ENCODE measurements at places on chromosomes 3 and 15.

GRCh38 chr15:63465104-63465503, 39.3 kb upstream of the USP3 start:
- DNase-seq = no peak

DNA sequence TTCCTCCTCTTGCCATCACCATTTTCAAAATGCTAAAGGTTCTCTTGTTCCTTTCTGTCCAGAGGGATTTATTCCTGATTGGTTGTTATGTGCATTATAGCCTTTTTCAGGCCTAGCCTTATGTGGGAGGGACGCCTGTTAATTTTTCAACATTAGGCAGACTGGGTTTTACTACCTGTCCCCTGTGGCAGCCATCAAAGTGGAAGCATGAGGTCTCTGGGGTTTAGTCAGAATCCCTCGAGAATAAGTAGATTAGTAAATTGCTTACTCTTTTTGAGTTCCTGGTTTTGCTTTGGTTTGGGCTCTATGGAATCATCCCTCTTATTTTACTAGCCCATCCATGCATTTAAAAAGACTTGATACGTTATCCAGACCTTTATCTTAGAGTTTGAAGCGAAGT, 32.4 kb downstream of the PAK2 start:
- no peak for DNase-seq

- DNase-seq = no peak
These were observed 30.6 kb downstream of the CRTC3 start for GRCh38 chr15:90560229-90560776.

- DNase-seq = no peak
These were observed 39.3 kb downstream of the RHCG start for GRCh38 chr15:89457086-89457485.

GRCh38 chr3:128991355-128991895, 2.5 kb downstream of the CFAP92 start:
- no peak for DNase-seq

- DNase-seq = no peak
These were observed 308.8 kb upstream of the NR2E3 start for GRCh38 chr15:71501344-71502076.

GRCh38 chr3:8660175-8661118, 15.8 kb upstream of the SSUH2 start:
- no peak for DNase-seq

DNA sequence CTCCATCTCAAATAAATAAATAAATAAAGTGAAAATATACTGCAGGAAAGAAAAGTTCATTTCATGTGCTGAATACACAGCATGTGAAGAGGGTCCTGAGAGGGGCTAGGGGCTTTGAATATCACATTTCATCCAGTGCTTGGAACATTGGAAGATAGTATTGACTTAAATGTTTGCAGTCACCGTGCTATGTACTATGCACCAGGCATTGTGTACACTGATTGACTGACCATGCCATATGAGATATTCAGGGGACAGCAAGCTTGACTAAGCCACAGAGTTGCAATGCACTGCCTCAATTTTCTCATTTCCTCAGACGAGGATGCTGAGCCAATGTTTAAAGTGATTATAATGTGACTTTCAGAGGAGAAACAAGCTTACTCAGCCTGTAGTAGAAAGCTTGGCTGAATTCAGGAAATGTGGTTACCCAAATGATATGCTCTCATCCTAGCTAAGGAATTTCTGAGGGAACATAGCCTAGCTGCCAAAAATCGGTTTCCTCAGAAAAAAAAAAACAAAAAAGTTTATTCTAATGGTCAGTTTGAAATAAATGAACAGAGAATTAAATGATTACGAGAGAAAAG, 557.9 kb downstream of the FGF12 start:
- no peak for DNase-seq

DNA sequence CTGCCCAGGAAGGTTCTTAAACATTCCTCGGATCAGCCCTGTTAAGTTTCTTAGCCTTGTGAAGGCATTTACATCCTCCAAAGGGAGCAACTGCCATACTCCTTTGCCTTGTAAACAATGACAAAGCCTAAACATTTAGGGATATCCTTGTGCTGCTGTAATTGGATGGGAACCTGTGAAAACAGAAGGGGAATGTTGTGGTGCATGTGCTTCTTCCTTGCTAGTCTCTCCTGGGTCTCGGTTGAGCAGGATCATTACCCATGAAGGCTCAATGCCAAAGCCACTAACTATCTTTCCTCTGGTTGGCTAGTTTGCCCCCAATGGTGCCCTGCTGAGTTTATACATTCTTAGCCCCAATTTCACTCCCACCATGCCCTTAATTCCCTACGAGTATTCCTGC, 17.3 kb downstream of the CHRNA3 start:
- DNase-seq = no peak

DNA sequence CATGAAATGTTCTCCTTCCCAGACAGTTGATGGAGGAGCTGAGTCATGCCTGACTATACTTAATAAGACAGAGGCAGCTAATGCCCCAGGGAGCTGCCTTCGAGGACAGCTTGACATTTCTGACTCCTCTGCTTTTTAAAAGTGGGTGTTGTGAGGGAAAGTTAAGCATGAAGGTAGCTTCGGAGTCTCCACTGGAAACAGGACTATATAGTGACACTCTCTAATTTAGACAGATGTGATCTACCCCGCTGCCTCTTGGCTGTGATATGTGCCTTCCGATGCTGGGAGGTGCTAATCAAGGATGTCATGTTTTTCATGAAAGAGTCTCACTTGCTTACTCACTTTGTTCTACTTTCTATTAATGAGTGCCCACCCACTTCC, 72.7 kb downstream of the IL1RAP start:
- DNase-seq = peak; percentile 4

DNA sequence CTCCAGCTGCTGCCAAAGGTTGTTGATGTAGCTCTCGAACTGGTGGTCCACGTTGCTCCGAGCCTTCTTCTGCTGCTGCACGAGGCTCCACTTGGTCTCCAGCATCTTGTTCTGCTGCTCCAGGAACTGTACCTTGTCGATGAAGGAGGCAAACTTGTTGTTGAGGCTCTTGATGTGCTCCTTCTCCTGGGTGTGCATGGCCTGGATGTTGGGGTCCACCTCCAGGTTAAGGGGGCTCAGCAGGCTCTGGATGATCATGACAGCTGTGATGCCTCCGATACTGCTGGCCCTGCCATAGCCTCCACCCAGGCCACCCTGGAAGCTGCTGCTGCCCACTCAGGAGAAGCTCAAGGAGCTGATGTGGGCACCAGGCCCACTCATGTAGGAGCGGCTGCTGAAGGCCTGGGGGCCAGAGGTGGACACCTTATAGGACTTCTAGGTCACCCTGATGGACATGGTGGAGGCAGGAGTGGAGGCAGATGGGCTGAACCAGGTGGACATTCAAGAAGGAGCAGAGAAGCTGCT, 14.9 kb upstream of the PSTPIP1 start:
- no peak for DNase-seq

DNA sequence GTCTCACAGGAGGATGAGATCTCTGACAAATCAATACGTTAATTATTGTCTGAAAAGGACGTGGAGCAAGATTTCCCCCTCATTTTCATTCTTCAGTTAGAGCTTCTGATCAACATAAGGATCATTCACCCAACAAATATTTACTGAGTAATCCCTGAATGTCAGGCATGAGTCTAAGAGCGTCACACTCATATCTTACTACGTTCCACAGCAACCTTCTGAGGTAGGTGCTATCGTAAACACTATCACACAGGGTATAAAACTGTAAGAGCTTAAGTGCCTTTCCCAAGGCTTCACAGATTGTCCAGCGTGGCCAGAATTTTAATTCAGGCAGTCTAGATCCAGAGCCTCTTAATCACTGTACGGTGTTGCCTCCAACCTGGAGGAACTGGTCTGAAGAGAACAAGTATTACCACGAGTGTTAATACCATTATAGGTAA, 10.6 kb upstream of the TM4SF1 start:
- no peak for DNase-seq

- DNase-seq = no peak
These were observed 21.9 kb downstream of the EHD4 start for GRCh38 chr15:41950489-41950888.

- no peak for DNase-seq
These were observed 1.7 kb downstream of the TM4SF4 start for GRCh38 chr3:149476225-149476624.

DNA sequence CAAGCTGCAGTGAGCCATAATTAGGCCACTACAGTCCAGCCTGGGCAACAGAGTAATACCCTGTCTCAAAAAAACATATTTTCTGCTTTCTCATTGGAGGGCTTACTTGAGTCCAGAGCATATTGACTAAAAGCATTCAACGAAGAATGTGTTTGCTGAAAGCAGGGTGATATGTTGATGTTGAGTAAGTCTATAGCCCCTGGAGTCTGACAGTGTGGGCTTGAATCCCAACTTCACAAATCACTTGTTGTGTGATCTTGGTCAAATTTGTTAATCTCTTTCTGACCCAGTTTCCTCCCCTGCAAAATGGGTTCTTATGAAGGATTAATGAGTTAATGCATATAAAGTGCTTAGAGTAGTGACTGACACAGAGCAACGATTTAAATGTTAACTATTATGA, 403.9 kb downstream of the MECOM start:
- DNase-seq = no peak

DNA sequence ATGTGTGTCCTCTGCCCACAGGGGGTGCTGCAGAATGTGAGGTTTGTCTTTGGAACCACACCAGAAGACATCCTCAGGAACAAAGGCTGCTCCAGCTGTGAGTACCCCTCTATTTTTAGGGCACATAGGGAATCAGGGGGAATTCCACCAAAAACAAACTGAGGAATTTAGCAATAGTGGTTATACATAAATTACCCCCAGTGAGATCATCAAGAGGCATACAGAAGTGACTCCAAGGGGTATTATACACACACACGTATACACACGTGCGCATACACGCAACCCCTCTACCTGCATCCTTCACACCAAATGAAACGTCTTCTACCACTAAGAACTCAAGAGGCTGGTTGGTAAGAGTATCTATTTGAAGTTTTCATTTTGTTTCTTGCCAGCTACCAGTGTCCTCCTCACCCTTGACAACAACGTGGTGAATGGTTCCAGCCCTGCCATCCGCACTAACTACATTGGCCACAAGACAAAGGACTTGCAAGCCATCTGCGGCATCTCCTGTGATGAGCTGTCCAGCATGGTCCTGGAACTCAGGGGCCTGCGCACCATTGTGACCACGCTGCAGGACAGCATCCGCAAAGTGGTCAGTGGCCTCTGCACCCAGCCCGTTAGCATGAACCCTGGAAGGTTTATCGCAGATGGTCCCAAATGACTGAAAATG, 2.9 kb downstream of the THBS1 start:
- no peak for DNase-seq

GRCh38 chr3:134797741-134798451, 2.8 kb downstream of the EPHB1 start:
- DNase-seq = no peak

GRCh38 chr3:183513046-183513706, 42.3 kb downstream of the KLHL6 start:
- DNase-seq = no peak

DNA sequence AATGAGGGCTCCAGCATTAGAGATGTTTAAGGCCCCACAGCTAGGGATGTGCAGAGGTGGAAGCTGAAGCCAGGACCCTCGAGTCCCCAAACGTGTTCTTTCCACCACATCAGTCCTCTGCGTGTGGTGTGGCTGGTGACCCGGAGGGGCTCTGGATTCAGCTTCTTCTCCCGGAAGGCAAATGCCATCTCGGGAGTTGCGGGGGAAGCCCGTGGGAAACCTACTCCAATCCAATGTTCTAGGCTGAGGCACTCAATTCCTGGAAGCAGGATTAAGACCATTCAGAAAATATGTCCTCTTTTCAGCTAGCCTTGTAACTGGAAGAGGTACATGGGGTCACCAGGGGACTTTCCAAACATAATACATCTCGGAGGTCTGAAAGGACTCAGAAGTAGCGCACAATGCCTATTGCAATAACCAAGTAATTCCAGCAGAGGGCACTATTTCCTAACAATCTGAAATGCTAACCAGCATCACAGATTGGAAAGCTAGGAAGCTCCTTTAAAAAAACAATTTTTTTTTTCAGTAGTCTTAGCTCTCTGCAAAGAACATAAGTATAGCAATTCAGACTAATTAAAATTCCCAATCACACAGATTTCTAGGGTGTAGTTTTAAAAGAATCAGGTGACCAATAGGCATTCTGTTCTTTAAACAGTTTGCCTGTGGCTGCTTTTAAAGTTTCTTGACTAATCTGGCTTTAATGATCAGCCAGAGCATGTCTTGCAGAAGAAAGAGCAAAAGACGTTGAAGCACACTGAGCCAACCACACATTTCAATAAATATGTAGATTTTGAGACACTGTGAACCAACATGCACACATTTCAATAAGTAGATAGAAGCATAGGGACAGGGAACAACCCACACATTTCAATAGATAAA, 36.1 kb downstream of the BNC1 start:
- no peak for DNase-seq

DNA sequence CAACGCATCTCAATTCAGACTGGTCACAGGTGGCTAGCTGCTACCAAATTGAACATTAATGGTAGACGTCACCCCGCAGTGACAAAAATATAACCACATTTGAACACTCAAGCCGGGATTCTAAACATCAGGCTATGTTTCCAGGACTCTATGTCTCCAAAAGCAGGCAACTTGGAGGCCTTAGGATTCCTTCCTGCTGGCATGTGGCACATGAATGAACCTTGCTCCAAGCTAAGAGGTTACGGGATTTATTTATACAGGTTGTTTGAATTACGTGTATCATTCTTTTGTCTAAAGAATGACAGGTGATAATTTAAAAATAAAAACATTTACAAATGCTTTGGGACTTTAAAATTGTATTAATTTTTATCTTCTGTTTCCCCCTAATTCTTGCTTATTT, 864.4 kb upstream of the CFAP20DC start:
- no peak for DNase-seq

DNA sequence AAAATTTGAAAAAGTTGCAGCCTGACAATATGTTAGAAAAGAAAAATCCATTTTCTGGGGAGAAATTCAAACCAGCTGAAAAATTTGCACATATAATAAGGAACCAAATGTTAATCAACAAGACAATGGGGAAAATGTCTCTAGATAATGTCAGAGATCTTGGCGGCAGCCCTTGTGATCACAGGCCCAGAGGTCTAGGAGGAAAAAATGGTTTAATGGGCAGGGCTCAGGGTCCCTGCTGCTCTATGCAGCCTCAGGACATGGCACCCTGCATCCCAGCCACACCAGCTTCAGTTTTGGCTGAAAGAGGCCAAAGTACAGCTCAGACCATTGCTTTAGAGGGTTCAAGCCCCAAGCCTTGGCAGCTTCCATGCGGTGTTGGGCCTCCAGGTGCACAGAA, 701.9 kb downstream of the IGSF11 start:
- DNase-seq = no peak

- no peak for DNase-seq
These were observed 268.9 kb upstream of the RBMS3 start for GRCh38 chr3:29011966-29012365.

DNA sequence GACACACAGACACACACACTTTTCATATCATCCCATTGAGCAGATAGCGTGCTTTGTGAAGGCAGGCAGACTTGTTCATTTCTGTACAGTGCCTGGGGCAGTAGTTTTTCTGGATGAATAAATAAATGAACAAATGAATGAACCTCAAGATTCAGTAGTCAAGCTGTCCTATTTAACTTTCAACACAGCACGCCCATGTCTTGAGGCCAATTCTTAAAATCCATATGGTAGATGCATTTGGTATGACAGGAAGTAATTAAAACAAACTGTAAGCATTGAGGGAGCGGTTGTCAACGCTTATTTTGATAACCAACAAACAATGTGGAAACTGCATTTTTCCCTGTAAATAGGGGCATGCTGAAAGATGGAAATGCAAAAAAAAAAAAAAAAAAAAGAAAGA, 80.0 kb upstream of the BNC1 start:
- no peak for DNase-seq
